ENCODE measurements at places on chromosomes 1 and 21.
A peak's percentile ranks its signal among the peaks of the same experiment; 100 is the strongest.

DNA sequence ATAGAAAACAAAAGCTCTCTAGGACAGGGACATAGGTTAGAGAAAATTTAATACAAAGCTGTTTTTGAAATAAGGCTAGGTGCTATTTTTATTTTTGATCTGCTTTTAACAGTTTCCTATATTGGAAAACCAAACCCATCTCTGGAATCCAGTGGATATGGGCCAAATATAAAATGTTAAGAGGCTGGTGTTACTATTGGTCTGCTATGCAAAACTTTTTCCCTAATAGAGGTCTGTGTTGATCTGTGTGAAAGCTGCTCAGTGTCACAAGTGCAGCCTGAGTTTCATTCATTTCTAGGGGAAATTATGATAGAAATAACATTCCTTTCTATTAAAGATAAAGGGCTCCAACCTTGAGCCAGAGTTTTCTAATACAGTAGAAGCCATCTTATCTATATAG, 116.4 kb downstream of the OLFML2B start:
- no peak for DNase-seq

GRCh38 chr1:9654834-9655723, 3.5 kb downstream of the PIK3CD start:
- DNase-seq, result peak; percentile 85

- no peak for DNase-seq
Measured at GRCh38 chr1:45443580-45444446, 47.1 kb downstream of the TESK2 start.

DNA sequence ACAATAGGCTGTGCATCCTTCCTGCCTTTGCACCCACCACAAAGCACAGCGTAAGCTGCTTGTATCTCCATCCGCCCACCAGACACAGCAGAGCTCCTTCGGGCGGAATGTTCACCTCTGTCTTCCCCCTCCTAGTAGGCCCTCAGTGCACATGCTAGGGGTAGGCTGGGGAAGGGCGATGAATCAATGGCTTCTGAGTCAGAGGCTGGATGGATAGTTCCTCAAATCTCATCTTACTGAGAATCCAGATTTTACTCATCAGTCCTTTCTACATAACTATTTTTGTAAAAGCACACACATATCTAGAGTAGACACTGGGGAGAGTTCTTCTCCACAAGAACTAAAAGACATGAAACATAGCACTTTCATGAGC, 73.8 kb downstream of the BCAR3 start:
- no peak for DNase-seq

DNA sequence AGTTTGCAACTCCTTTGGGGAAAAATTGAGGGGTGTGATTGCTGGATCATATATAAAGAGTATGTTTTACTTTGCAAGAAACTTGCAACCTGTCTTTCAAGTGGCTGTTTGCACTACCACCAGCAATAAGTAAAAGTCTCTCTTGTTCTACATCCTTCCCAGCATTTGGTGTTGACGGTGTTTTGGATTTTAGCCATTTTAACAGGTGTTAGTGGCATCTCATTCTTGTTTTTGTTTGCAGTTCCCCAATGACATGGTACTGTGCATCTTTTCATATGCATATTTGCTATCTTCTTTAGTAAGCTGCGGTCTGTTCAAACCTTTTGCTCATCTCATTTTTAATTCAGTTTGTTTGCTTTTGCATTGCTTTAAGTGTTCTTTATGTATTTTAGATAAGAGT, 535.5 kb downstream of the LRRIQ3 start:
- DNase-seq, result no peak

DNA sequence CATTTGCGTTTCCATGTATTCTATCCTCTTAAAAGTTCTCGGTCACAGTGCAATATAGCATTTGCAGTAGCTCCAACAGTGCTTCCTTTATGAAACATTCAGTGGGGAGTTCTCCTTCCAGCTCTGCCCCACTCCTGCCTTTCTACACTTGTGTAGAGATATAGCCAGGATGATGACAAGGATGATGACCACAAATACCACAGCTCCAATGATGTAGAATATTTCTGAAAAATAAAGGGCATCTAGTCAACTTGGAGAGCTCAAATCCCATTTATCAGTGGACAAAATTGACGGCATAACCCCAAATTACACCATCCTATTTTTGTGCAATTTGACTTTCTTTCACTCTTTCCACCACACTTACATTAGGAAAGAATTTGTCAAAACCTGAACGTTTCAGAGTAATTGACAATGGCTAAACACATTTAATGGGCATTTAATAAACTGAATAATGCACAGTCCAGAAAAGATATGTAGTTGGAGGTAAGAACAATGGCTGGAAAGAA, 11.1 kb downstream of the F3 start:
- no peak for DNase-seq

GRCh38 chr1:245953876-245954660, 553.0 kb downstream of the SMYD3 start:
- DNase-seq, result peak; percentile 51

DNA sequence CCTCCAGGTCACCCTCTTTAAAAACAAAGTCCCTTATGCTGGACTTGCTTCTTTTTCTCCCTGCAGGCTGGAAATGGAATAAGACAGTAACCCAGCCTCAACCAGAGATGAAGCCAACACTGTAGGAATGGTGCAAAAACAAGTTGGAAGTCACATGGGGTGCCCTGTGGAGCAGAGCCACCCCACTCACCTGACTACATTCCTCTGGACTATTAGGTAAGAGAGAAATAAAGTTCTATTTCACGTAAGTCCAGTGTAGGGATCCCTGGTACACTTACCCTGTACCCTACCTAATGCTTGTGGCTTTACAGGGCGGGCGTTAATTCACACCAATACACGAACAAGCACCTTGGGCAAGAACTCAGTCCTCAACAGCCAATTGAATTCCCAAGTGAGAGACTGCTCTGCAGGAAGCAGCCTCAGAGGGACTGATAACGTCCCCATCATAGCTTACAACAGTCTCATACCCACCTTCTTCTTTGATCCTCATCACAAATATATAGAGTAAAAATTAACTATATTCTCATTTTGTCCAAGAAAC, 112.5 kb upstream of the FGGY start:
- DNase-seq, result no peak
